ENCODE measurements at places on chromosomes 1 and 21.

DNA sequence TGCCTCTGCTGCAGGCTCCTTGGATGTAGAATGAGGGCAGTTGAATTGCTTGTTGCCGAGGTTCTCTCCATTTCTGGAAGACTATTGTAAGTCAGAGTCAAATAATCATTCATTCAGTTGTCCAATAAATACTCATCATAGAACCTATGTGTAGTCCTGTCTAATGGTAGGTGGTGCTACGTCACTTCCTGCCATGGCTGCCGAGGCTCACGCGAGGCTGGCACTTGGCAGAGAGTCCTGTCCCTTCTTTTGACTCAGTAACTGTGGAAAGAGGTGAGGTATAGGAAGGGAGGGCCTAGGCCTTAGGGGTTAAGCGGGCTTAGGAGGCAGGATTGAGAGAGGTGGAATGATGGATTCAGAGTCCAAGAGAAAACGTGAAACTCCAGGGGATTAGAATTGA lies 9.7 kb downstream of the ADARB1 start:
- DNase-seq = no peak

GRCh38 chr1:209861242-209861641 lies 33.5 kb downstream of the UTP25 start:
- DNase-seq = no peak

- no peak for DNase-seq
These were observed 31.9 kb upstream of the EDN2 start for GRCh38 chr1:41516168-41517061.

- peak; percentile 58 for DNase-seq
These were observed 41.8 kb upstream of the PWP2 start for GRCh38 chr21:44065428-44065827.

DNA sequence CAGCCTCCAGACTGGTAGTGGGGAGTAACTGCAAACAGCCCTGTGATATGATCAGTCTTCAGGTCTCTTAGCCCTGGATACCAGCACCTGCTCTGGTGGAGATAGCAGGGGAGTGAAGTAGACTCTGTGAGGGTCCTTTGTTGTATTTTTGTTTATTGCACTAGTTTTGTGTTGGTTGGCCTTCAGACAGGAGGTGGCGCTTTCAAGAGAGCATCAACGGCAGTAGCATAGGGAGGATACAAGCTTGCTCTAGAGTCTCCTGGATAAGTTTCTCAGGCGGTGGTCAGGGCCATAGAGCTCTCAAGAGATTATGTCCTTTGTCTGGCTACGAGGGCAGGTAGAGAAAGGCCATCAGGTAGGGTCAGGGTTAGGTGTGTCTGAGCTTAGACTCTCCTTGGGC lies 116.4 kb downstream of the USH2A start:
- no peak for DNase-seq

GRCh38 chr1:113653741-113654140 lies 105.5 kb downstream of the PHTF1 start:
- DNase-seq = no peak

DNA sequence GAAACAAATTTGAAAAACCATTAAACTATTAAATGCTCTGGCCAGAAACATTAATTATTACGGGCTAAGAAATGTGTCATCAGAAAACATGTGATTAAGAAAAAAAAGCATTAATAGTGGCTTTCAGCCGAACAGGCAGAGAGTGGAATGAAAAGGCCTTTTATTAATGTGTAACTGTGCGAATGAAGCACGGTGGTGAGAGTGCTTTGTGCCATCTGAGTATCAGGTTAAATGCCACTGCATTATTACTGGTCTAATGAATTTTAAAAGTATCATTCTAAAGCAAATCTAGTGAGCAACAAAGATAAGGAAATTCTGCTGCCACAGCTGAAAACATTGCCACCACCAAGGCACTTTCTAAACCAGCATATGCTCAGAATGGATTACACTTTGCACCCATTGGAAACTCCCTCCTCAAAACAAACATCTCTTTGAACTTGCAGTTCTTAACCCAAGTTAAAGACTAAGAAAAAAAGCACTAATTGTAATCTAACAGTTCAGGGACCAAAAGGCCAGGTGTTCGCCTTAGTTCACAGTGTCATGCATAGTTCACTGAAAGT lies 30.0 kb upstream of the SSX2IP start:
- DNase-seq = no peak

DNA sequence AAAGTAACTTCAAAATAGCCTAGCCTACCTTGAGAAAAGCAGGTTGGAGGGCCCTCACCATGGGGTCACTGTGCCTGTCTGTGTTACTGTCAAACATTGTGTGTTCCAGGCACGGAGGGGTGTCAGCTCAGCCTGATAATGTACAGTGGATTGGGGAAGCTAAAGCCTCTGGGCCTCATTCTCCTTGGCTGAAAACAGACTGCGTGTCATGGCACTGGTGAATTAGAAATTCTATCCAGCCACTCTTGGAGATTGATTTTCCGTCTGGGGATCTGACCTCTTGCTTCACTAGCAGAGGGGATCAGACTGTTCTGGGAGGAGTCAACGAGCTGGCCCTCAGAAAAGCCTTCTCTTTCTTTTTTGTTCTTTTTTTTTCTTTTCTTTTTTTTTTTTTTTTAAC lies 123.5 kb upstream of the HOOK1 start:
- no peak for DNase-seq
